ENCODE measurements at places on chromosomes 12 and 14.

DNA sequence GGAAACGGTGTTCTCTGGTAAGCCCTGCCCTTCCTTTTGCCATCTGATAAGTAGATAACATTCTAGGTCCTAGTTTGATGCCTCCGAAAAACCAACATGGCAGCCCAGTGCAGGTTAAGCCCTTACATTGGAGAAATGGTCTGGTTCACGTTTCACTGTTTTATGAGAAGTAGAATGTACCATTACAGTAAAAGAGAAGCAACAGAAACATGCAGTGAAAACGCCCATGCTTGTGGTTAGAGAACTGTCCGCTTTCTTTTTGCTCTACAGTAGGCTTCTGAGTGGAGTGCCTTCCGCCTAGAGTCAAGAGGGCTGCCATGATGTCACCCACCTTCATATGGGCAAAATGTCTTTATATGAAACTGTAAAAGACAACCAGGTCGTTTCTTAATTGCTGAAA, 190.4 kb upstream of the BCL2L14 start:
- DNase-seq, result no peak

GRCh38 chr14:54451121-54451601, 10.0 kb upstream of the CNIH1 start:
- no peak for DNase-seq

- no peak for DNase-seq
Observed at GRCh38 chr14:96267336-96267735, 11.3 kb downstream of the BDKRB1 start.

GRCh38 chr14:101010293-101010692, 106.8 kb upstream of the RTL1 start:
- no peak for DNase-seq

- DNase-seq, result no peak
Observed at GRCh38 chr12:14664434-14665023, 31.9 kb downstream of the GUCY2C start.

DNA sequence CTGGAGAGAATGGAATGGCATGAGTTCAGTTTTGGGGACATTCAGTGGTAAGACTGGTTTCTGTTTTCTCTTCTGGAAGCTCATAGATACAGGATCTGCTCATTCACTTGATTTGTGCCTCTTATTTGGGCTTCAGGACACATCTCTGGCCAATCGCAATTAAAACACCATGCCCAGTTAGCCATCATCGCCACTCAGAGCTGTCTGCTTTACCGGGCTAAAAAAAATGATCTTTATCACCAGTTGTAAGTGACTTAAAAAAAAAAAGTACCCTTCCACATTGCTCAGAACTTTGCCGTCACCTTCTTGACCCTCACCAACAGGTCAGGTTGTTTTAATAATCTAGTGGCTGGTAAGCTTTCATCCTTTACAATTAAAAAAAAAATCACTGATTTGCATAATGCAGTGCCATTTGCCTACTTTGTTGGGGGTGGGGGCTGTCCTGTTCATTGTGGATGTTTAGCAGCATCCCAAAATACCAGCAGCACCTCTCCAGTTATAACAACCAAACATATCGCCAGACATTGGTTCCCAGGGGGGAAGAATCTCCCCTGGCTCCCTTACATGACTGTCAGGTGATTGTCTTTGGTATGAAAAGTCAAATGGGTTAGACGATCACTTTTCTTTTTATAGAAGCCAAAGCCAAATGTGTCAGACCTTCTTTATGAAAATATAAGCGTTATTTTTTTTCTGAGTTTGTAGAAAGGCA, 150.1 kb downstream of the PRKCH start:
- no peak for DNase-seq
